WERI-Rb-1 (cell line): ENCODE measurements at places on chromosomes 4 and X.

GRCh38 chrX:130330146-130330545 is 9.6 kb upstream of the SLC25A14 start:
- no peak for DNase-seq

DNA sequence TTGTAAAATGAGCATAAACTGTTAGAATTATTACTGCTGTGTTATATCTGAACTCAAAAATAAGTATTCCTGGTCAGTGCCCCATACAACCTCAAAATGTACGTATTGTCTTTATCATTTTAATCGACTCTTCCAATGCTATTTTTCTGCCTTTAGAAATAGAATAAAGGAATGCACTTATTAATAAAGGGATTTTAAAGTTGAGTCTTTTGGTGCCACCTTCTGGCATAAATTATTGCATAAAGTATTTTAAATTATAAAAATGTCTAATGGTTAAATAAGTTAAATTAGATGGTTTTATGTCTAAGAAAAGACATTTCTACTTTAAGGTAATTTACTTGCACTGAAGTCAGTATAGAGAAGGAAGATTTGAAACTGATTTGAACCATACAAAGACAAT is 424.0 kb upstream of the NDST4 start:
- no peak for DNase-seq

- DNase-seq = no peak
These were observed 716.4 kb upstream of the HS3ST1 start for GRCh38 chr4:12145106-12145505.

- peak; percentile 62 for DNase-seq
These were observed 5.6 kb upstream of the PCDH7 start for GRCh38 chr4:30714408-30715031.

DNA sequence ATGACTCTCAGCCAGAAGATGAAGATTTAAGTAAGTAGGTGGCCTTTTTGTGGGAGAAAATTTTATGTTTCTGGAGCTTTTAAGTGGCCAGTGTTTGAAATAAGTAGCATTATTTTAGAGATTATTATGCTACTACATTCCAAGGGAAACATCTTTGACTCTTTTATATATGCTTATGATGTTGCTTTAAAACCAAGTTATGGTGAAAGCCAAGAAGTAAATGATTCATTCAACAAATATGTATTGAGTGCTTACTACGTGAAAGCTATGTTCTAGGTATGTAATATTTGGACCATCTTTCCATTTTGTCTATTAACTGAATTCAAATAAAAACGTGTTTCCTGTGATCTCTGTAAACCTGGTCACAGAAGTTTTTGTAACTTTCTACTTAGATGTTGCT is 58.3 kb downstream of the ZFX start:
- no peak for DNase-seq

GRCh38 chrX:101208152-101208905 is 11.3 kb upstream of the DRP2 start:
- no peak for DNase-seq

- no peak for DNase-seq
These were observed 151.7 kb upstream of the CPEB2 start for GRCh38 chr4:14850455-14851097.
